Pancreas (tissue), 10 donors: ENCODE measurements at places on chromosomes 5 and 9.

DNA sequence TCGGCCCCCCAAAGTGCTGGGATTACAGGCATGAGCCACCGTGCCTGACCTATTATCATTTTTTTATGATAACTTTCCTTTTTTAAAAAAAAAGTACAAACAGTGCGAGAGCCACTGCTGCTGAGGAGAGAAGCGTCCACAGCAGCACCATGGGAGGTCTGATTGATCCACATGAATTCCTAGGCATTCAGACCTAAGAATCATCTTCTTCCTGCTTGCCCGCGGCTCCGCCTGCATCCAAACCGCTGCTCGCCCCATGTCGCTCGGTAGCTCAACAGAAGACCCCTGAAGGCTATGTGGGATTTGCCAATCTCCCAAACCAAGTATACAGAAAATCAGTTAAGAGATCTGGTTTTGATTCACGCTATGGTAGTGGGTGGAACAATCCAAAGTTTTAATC, 102.0 kb downstream of the GABBR2 start:
- DNase-seq: no peak

DNA sequence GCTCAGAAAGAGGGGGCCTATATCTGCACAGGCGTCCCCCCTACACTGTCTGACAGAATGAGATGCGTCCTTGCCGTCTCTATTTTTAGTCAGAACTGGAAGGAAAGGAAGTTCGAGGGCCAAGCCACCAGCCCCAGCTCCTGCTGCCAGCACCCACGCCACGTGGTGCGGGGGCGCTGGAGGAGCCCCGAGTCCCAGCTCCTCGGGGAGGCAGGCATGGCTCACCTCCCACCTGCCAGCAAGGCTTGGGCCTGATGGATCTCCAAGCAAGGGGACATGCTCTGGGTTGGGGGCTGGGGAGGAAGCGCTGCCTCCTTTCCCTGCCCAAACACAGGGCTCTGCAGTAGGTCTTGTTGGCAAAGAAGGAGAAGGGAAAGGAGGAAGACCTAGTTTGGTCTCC, 80.3 kb upstream of the ARAP3 start:
- DNase-seq: peak; percentile 30

- DNase-seq: no peak
These were observed 1.5 kb upstream of the TESK1 start for GRCh38 chr9:35603506-35603985.

DNA sequence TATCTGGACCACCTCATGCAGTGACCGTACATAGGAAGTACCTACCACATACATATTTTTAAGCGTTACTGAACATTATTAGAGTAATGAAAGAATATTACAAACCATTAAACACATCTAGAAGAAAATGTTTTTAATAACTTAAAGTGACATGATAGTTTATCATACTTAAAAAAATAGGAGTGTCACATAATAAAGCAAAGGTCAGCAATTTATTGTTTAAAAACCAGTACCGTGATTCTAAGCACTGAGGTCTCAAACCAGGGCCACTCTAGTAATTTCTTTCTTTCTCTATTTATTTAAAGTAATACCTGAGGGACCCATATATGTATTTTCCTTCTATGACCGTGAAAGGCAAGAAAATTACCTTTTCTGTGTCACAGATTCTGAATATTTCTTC, 216.0 kb downstream of the MLLT3 start:
- DNase-seq: no peak

DNA sequence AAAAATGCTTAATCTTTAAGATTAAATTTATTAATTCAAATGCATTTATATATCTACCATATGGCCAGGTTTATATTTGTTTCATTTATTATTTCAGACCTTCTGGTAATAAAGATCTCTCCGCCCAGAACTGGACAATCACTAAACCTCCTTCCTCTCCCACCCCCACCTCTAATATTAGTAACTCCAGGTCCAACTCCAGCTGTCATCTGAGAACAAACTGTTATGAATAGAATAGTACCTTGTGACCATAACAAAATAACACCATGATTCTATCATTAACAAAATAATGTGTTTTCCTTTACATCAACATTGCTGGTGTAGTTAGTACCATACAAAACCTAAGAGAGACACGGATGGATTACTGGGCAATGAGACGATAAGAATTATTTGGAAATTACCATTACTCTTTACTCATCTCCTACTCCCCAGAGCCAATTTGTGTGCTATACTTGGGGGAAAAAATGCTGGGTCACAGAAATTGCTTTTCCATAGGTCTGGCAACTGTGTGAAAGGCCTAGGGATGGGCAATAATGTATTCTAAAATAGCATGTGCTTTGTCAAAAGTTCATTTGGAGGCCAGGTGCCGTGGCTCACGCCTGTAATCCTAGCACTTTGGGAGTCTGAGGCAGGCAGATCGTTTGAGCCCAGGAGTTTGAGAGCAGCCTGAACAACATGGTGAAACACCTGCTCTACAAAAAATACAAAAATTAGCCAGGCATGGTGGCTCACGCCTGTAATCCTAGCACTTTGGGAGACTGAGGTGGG, 186.1 kb downstream of the ENC1 start:
- no peak for DNase-seq

DNA sequence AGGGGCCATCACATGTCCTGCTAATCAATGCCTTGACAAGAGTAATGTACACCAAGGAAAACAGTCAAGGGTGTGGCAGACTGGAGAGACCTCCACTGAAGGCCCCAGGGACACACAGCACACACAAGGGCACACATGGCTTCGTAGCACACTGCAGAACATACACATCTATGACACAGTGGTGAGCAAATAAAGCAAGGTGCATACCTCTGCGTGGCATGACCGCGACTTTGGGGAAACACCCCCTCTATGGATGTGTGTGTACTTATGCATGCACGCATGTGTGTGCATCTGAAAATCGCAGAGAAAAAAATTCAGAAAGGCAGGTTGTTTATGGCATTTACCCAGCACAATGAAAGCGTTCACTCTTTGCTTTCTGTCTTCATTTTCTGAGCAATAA, 20.5 kb downstream of the SEMA4D start:
- DNase-seq: peak; percentile 21

DNA sequence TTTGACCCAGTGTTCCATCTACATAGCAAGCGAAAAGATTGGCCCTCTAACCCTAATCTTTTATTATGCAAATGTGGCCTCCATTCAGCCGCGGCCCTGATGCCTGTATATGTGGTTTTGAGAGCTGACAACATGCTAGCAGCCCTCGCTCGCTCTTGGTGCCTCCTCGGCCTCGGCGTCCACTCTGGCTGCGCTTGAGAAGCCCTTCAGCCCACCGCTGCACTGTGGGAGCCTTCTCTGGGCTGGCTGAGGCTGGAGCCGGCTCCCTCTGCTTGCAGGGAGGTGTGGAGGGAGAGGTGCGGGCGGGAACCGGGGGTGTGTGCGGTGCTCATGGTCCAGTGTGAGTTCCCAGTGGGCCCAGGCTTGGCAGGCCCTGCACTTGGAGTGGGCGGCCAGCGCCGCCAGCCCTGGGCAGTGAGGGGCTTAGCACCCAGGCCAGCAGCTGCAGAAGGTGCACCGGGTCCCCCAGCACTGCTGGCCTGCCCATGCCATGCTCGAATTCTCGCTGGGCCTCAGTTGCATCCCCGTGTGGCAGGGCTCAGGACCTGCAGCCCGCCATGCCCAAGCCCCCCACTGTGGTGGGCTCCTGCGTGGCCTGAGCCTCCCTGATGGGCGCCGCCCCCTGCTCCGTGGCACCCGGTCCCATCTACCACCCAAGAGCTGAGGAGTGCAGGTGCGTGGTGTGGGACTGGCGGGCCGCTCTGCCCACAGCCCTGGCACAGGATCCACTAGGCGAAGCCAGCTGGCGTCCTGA, 757.5 kb upstream of the CTNND2 start:
- DNase-seq: no peak

- no peak for DNase-seq
These were observed 3.0 kb upstream of the DPYSL3 start for GRCh38 chr5:147512659-147513379.

DNA sequence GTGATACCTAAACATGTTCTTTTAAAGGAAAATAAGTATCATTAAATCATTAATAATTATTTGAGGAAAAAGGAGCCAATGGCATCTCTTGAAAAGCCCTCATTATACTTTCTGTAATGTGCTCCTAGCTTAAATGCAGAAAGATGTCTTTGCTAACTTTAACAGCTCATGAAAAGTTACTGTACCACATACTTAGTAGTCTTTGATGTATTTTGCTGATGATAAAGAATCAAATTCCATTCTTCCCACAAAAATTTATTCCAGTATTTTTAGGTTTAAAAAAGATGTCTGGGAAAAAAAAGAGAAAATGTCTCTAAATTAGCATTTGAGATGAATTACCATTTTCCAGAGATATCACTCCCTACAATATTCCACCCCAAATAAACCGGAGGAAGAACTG, 112.5 kb downstream of the PPP2R2B start:
- no peak for DNase-seq

- no peak for DNase-seq
These were observed 46.7 kb downstream of the MYO10 start for GRCh38 chr5:16889203-16889971.

DNA sequence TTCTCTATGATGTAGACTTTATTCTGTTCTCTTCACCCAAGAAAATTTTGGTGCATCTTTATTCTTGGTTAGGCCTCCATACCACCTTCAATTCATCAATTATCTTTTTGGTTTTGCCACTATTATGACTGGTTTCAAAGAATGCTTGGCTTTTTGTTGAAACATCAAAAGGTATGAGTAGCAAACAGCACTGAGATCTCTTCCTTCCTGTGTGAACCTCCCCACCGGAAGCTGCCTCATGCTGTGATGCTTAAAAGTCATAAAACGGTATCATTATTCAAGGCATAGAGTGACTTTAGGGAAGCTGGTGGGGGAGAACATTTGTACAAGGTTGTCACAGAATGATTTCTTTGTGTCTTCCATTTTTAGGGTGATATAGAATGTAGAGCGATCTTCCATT, 70.6 kb downstream of the IQGAP2 start:
- no peak for DNase-seq

GRCh38 chr5:139207297-139208000, 9.3 kb upstream of the SIL1 start:
- DNase-seq: no peak

GRCh38 chr9:6007770-6008168, 7.7 kb downstream of the RANBP6 start:
- peak; percentile 91 for DNase-seq

GRCh38 chr5:170693701-170694100, 89.8 kb upstream of the GABRP start:
- DNase-seq: no peak

DNA sequence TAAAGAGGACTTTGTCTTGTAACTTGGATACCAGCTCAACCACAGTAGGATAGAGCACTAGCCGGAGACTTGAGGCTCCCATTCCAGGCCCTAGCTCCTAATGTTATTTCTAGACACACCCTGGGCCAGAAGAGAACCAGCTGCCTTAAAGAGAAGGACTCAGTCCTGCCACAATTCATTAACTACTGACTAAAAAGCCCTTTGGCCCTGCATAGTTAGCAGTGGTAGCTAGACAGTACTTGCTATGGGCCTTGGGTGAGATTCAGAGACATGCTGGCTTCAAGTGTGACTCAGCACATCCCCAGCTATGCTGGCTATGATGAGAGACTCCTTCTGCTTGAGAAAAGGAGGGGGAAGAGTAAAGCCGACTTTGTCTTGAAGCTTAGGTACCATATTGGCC, 47.3 kb downstream of the TMEM167A start:
- no peak for DNase-seq

DNA sequence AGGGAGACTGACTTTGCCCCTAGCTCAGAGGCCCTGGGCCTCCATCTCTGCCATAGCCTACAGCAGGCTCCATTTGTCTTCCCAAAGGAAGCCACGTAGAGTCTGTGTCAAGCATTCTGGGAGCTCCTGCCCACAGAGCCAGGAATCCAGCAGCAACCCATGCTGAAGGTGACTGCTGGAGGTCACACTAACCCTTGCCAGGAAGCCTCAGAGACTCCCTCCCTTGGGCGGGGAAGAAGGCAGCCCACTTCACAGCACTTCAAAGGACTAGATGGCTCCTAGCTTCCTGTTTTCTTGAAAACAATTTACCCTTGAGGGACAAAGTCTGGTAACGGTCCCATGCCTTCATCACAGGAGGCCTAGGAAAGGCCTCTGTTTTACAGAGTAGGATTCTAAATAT, 1.7 kb downstream of the CKMT2 start:
- no peak for DNase-seq

DNA sequence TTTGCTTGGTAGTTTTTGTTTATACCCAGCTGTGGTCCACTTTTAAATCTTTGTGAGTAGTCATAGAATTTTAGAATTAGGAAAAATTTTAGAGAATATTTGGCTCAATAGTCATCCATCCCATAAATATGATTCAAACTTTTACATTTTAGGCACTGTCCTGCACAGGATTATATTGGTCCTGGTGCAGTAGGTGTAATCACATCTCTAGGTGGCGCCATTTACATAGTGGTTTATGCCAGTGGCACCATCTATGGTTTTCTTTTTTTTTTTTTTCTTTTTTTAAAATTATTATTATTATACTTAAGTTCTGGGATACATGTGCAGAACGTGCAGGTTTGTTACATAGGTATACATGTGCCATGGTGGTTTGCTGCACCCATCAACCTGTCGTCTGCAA, 260.7 kb upstream of the KCNN2 start:
- peak; percentile 46 for DNase-seq
